Left ventricle myocardium superior (tissue), 1 donor: ENCODE measurements at places on chromosomes 11 and 22. TPM values are rescaled to one million over a fixed set of nuclear protein-coding genes. Genes with fewer than 3 reads are reported as not detected.
A peak's percentile ranks its signal among the peaks of the same experiment; 100 is the strongest.

SYTL2 gene
- 2.8 TPM for total RNA-seq

FXYD6 gene
- total RNA-seq = 35.4 TPM

JRKL gene
- total RNA-seq = 5.5 TPM

DNA sequence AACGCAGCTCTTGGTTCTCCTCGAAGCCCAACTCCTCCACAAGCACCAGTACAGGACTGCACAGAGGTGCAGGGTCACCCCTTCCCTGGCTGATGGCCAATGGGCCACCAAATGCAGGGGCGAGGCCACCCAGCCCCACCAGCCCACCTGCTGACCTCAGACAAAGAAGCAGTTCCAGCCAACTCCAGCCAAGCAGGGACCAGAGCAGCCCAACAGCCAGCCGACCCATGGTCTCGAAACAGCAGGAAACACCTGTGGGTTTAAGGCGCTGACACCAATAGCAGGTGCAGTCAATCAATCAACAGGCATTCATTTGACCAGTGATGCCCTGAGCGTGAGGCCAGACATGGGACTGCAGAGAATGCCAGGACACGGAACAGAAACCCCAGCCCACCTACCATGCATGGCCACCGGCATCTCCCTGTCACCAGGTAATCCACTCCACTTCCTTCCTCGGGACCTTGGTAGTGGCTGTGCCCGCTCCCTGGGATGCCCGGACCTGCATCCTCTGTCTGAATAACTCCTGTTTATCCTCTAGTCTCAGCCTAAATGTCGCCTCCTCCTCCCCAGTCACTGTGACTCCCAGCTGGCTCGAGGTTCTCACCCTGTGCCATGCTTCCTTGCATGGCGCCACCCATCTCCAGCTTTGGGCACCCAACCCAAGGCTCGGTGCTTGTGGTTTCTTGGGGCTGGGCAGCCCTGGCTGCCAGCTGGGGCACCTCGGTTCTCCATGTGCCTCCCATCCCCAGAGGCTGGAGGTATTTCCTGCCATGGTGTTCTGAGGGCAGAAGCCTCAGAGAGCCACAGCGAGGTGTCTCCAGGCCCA is 1475.4 kb downstream of the BRD1 start:
- DNase-seq = peak; percentile 11

SMDT1 gene
- 165 TPM for total RNA-seq

DNA sequence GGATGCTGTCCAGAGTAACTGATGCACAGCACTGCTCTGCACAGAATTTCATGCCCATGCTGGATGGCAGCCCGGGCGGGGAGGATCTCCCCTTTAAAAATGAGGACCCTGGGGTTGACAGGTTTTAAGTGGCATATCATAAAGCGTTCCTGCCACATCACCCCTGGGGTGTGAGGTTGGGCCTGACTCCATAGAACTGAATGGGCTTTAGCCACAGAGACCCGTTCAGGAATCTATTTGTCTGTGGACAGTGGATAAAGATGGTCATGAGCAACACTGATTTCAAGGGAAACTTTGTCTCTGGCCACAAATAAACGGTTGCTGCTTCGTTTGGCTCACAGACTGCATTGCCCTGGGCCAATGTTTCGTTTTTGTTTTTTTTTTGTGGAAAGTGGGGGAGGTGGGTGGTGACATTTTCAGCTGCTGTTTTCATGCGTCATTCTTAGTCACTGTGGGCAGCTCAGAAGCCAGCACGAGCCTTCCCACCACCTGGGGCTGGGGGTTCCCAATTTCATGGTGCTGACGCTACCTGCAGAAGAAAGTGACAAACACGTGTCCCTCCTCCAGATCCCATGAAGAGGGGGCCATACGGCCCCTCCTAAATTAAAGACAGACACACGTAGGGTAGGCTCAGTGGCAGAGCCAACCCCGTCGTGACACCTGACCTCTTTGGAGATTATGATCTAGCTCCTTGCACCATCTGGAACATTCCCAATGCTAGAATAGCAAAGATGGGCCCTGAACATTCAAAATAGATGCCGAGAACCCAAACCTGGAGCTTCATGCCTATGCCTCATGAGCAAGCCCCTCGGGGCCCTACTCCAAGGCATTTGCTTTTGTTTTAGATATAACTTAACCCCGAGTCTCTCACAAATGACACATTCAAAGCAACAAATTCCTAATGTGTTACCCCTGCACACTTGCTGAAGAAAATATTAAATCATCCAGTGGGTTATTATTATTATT is 54.8 kb upstream of the PHF21B start:
- DNase-seq = no peak

OR10D3 gene
- not detected for total RNA-seq

CRYBB2 gene
- total RNA-seq = not detected

GRCh38 chr22:29348041-29348440 is 32.5 kb upstream of the RASL10A start:
- DNase-seq = no peak

GRCh38 chr11:20875889-20876288 is 206.5 kb downstream of the NELL1 start:
- no peak for DNase-seq

EFEMP2 gene
- 95.2 TPM for total RNA-seq
